ENCODE measurements at places on chromosomes 7 and 10.

- DNase-seq = no peak
Measured at GRCh38 chr7:2811476-2812113, 32.5 kb downstream of the GNA12 start.

GRCh38 chr7:17902599-17902998, 37.7 kb downstream of the SNX13 start:
- DNase-seq = no peak

GRCh38 chr7:22783421-22783820, 39.2 kb downstream of the TOMM7 start:
- DNase-seq = no peak

- DNase-seq = no peak
Measured at GRCh38 chr7:114784746-114785145, 137.1 kb upstream of the MDFIC start.

DNA sequence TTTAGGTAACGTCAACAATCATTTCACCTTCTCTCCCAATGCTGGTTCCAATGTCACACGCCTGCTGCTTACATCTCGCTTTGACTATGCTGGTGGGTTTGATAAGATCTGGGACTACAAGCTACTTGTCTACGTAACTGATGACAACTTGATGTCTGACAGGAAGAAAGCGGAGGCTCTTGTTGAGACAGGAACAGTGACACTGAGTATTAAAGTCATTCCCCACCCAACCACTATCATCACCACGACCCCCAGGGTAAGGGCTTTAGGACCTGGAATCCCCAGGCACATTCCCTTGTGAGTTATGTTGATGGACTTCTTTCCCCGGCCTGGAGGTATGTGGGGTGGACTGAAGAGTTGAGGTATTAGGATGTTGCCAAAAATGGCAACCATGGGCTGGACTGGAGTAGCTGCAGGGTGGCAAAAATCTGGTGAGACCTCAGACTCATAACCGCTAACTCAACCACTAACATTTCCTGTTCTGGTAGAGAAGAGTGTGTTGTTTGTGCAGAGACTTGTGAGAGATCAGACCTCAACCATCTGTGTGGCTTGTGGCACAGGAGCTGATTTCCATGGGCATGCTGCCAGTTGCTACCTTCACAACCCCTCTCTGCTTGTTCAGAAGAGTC, 59.2 kb downstream of the CDHR3 start:
- no peak for DNase-seq
